ENCODE measurements at places on chromosomes 5 and 9.
A peak's percentile ranks its signal among the peaks of the same experiment; 100 is the strongest.

DNA sequence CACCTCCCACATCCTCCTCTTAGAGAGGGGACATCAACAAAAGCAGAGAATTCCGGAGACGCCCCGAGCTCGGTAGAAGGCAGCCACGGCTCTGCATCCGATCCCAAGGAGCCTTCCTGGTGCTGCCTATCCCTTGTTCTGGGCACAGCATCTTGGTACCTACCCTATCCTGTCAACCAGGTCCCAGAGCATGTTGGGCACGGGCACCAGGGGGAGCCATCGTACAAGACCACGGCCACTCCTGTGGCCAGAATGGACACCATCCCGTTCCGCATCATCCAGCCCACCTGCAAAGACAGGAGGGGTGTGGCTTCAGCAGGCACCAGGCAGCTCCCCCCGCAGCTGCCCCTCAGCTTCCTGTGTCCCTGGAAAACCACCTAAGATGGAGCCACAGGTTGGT, 62.7 kb upstream of the ZNF354A start:
- DNase-seq = no peak

DNA sequence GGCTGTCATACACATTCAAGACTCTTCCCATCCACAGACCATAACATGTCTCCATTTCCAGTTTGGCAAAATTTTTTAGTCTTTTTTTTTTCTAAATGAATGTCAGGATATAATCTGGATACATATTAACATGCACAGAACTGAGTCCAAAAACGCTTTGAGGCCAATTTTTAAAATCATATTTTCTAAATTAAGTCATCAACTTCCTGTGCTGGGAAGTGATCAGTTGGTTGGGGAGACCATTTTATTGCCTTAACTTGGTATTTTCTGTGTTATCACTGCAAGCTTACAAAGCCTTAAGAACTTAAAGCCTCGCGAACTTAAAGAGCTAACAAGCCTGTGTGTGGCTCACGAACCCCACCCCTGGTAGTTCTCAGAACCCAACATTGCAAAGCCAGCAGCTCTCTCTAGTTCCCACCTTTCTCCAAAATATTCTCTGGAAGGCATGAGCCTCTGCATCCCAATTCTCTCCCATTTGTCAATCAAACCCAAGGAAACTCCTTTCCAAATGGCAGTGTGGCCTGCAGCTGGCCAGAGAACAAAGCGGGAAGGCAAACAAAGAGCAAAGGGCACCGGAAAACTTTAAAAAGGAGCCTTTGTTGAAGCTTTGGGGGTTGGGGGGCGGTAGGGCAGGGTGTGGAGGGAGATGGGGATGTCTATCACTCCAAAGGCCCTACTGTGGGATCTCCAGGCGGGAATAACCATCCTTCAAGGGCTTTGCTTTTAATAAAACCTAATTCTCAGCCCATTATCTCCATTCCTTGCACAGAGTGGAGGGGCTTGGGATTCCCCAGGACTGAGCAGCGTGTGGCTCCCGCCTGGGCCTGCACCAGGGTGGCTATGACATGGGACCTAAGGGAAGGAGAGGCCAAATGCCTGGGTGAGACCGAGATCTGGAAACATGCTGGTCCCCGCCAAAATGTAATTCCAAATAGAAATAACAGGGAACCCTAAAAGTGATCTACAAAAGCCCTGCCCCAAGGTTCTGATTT, 65.0 kb downstream of the ROR2 start:
- DNase-seq = no peak

- DNase-seq = no peak
Observed at GRCh38 chr9:87546704-87547103, 49.0 kb downstream of the DAPK1 start.

- DNase-seq = no peak
Observed at GRCh38 chr5:173680660-173681242, 64.3 kb upstream of the BOD1 start.

GRCh38 chr9:105369911-105370310, 77.9 kb upstream of the FSD1L start:
- DNase-seq = no peak

- peak; percentile 63 for DNase-seq
Observed at GRCh38 chr9:127451858-127452656, 747 bp downstream of the LRSAM1 start.

GRCh38 chr9:89278997-89279739, 31.8 kb upstream of the CKS2 start:
- no peak for DNase-seq

GRCh38 chr9:86285261-86285660, 2.9 kb upstream of the ISCA1 start:
- no peak for DNase-seq

- DNase-seq = no peak
Observed at GRCh38 chr5:157267025-157267424, 1.1 kb downstream of the CYFIP2 start.

DNA sequence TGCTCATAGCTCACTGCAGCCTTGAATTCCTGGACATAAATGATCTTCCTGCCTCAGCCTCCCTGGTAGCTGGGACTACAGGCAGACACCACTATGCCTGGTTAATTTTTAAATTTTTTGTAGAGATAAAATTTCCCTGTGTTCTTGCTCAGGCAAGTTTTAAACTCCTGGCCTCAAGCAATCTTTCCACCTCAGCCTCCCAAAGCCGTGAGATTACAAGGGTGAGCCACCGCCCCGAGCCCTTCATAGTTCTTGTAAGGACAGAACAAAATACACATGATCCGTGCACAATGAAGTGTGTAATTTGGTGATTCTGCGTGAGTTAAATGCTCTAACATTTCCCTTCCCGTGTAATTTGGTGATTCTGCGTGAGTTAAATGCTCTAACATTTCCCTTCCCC, 27.7 kb upstream of the MYO10 start:
- no peak for DNase-seq

DNA sequence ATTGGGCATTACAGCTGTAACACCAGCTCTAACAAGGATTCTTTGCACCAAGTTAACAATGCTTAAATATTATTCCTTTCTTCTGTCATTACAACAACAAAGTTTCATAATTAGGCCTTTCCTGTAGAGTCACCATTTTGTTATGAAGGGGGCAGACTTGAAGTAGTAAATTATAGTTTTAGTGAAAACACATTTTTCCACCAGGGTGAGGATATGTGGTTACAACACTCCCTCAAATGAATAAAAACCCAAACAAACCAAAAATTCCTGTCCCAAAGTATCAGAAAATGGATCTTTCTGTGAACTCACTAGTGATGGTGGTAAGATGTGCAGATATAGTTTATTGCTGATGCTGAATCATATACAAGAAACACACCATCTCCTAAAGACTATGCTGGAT, 250.5 kb upstream of the TUT7 start:
- DNase-seq = no peak
